CD4-positive, alpha-beta T cell treated with Interleukin-4 for 1 hour (primary cell): ENCODE measurements at places on chromosomes 13 and 19.

GRCh38 chr19:55689411-55690108 lies 14.5 kb downstream of the EPN1 start:
- DNase-seq: no peak

- DNase-seq: no peak
These were observed 2.7 kb upstream of the ZFP82 start for GRCh38 chr19:36420961-36421748.

DNA sequence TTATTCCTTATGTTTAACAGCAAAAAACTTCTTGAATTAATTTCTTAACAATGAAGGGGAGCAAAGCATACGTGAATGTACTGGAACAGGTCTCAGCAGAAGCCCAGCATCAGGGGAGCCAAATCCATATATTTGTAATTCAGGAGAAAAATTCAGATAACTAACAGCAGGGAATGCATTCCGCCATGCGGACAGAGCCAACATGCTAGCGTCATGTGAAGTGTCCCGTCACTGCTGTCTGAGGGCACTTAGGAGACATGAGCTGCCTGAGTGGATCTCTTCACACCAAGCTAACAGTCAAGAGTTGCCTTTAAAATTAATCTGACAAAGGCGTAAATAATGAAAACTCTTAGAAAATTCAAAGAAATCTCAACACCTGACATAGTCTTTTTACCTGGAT lies 6.4 kb downstream of the AMER2 start:
- no peak for DNase-seq

DNA sequence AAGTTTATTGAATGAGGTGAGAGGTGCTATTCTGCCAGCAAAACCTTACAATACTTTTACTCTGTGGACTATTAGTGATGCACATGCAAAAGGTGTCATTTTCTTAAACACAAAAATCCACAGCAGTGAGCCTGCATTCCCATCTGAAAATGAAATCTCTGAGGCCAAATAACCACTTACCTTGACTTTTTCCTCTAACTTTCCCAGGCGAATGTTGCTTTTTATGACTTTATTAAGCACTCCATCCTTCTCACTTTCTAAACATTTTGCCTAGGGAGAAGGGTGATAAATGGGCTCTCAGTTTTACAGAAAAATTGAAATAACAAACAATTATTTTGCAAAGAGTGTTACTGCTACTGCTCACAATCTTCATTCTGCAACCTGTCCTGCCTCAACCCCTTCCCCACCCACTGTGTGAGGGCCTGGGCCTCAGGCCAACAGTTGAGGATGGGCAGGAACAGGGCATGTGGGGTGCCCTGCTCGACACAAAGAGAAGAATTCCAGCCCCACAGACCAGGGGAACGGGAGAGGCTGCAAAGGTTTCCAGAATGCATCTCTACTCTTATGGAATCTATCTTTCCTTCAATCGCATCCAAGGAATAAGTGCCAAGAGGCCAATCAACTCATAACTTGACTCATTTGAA lies 18.1 kb upstream of the SLC7A9 start:
- no peak for DNase-seq

DNA sequence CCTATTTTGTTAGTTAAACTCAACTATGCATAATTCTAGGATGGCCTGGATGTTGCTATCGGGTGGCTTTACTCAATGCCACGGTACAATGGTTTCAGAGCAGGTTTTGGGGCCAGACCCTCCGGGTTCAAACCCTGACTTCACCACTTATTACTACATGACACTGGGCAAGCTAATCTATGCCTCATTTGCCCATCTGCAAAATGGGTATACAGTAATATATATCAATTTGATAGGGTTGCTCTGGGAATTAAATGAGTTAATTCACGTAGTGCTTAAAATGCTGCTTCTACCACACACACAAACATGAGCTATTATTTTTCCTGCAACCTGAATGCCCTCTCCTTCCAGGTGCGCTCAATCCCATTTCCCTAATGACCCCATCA lies 839 bp downstream of the ESD start:
- DNase-seq: no peak

DNA sequence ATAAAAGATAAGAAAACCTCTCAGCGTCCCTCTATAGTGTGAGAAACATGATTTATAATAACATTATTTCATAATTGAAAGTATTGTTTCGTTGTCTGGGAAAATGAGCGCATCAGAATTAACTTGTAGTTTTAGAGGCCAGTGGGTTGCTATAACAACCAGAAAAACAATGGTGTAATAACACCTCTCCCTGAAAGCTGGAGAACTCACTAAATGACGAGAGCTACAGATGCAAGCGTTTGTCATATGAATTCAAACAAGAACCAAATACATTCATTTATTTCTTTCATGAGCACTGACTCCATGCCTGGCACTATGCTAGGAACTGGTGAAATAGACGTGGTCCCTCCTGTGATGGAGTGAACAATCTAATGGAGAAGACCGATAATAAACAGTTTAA lies 16.3 kb downstream of the KBTBD7 start:
- no peak for DNase-seq

GRCh38 chr19:37594982-37595382 lies 306 bp downstream of the ZNF540 start:
- DNase-seq: peak; percentile 80

DNA sequence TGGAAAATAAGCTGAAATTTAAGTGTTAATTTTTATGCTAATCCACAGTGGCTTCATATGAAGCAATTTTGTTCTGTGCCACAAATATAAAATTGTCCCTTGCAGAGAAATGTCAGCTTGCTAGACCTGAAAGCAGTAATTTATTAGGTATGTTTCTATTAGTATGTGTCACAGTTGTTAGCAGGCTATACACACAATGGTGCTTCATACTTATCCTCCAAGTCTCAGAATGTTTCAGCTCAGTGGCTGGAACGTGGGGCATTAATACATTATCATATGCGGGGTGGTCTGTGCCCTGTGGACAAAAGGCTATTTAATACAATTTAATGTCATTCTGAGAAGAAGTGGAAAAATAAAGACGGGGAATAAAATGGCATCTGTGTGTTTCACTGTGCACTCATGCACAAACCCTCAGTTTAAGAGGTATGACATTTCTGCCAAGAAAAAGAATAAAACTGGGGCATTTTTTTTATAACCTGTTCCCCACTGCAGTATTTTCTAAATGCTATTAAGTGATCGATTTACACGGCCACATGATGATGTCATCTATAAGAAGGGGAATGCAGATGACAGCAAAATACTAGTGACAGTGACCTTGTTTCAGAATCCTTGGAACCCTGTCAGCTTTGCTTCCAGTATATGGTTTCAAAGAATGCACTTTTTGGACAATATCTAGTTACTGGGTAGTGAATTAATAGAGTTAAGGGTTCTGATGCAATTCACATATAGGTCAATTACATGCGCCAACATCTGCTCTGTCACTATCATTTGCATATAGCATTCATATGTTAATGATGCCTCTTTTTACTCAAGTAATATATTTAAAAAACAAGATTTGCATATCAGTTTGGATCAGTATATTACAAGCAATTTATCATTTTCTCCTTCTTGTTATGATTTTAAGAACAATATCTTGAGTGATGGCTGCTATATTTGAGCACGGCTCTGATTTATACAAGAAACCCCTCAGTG lies 21.2 kb upstream of the ZNF536 start:
- DNase-seq: no peak

- no peak for DNase-seq
These were observed 43.5 kb upstream of the NPAS1 start for GRCh38 chr19:46975925-46976782.

DNA sequence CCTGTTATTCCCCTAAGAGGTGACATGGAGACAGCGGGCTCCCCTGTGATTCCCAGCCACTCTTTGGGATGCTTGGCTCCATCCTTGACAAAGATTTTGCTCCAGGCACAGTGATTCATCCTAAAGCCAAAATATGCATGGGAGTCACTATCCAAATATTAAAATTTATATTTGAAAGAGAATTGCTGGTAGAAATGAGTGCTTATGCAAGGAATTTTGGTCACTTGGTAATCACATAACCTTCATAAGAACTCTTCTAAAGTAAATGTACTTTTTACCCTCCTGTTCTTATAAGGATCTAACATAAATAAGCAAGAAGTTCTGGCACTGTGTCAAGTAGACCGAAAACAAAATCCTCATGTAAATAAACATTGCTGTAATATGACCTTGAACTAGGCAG lies 385.8 kb downstream of the ITGBL1 start:
- no peak for DNase-seq

GRCh38 chr19:7779631-7780486 lies 16.8 kb downstream of the CLEC4M start:
- DNase-seq: no peak

DNA sequence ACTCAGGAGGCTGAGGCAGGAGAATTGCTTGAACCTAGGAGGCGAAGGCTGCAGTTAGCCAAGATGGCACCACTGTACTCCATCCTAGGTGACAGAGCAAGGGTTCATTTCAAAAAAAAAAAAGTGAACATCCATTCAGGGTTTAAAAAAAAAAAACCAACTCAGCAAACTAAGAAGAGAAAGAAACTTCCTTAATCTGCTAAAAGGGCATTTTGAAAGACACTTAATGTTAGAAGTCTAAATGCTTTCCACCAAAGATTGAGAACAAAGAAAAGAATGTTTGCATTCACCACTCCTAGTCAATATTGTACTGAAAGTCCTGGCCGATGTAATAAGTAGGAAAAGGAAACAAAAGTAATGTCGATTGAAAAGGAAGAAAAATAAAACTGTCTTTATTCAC lies 7.1 kb upstream of the PSMC4 start:
- no peak for DNase-seq

DNA sequence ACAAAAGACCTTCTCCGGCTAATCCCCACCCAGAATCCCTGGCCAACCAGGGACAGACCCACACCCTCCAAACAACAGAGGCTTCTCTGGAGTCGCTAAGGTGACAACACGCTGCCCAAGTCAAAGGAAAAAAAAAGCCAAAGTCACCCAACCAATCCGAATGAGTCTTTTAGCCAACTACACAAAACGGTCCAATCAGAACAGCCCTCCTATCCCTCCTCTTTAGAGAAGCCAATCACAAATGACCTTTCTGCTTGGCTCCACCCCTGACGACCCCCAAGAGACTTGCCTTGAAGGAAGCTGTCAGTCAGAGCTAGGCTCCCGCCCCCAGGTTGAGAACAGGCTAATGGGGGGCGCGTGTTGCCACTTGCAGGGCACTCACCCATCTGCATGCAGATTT lies 6.6 kb upstream of the FBXW9 start:
- peak; percentile 11 for DNase-seq

- DNase-seq: no peak
These were observed 5.5 kb downstream of the TPRX1 start for GRCh38 chr19:47798904-47799266.

GRCh38 chr19:41876847-41877832 lies at the start of gene CD79A:
CD79A (plus strand) TSS chr19:41877279; CDS start chr19:41877305, 26 bp downstream.
- DNase-seq: peak; percentile 91

DNA sequence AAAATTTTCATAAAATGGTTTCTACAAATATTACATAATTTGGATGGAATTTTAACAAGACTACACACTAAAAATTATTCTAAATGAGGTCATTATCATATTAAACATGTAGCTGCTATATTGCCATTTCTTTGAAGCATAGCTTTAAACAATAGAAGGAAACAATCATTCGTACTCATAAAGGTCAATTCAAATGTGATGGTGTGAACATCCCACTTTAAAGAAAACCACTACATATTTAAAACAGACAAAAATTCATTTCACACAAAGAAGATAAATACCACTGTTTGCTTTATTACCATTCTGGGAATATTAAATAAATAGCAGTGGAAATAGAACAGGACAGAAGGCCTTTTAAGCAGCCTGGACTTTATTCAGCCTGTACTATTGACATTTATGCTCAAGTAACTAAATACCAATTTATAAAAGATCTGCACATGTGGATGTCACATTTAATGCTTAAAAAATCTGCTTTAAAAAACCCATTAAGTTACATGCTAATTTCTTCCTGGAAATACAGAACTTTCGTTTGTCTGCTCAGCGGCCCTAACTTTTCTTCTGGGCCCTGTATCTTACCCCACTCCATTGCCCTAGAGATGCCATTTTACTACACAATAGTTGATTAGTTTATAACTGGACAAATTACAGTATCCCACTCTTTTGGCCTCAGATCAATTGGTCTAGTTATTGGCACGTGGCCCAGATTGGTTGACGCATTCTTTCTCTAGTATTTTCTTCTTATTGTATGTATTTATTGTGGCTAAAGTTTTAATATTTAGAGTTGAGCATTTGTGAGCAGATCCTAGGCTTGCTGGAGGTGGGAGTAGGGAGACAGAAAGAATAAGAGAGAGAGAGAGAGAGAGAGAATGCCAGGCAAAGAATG lies 215.1 kb upstream of the SPRY2 start:
- no peak for DNase-seq

GRCh38 chr13:86474971-86475370 lies 675.8 kb upstream of the SLITRK6 start:
- no peak for DNase-seq

GRCh38 chr13:37923236-37923635 lies 53.7 kb upstream of the TRPC4 start:
- no peak for DNase-seq

GRCh38 chr13:78826936-78827335 lies 168.0 kb upstream of the OBI1 start:
- no peak for DNase-seq

- no peak for DNase-seq
These were observed 1.5 kb downstream of the GSX1 start for GRCh38 chr13:27793507-27794367.

DNA sequence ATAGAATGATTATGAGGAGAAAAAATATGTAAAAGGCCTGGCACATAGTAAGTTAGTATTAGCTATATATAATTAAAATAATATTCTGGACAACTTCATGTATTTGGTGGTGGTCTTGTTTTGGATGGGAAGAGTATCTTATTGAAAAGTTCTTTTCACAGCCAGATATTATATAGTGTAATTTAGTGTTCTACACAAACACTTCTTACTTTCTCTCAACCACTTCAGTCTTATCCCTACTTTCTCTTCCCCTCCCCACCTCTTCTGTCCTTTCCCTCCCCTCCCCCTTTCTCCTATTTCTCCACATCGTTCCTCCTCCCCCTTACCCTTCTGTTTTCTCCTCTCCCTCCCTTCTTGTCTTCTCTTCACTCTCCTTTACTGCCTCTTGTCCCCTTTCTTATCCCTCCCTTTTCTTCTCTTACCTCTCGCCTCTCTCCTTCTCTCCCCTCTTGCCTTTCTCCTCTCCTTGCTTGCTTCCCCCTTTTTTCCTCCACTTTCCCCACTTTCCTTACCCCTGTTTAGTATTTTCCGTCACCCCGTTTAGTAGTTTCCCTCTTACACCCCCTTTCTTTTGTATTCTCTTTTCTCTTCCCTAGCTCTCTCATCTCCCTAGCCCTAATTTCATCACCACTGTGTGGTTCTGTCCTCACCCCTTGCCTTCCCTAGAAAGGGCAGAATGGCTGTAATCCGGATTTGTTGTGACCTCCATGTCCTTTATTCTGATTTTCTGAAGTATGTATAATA lies 107.2 kb upstream of the MLNR start:
- DNase-seq: no peak
